ENCODE measurements at places on chromosomes 2 and 18.

GRCh38 chr2:68764806-68765311 is 30.2 kb downstream of the ARHGAP25 start:
- DNase-seq = no peak

DNA sequence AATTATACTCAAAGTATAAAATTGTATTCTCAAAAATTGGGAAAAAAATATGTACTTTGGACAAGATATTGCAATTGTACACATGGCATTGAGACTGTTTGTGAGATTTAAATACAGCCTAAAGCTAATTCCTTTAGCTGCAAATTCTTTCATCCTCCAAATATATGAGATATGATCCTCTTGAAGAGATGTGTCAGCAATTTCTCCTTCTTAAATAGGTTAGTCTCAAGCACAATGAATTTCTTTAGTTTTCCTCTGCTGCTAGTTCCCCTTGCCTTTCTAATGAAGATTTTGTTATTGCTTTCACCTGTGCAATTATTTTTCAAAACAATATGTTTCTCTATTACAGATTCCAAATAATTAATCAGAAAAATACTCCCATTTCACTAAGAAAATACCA is 153.4 kb upstream of the GULP1 start:
- no peak for DNase-seq

DNA sequence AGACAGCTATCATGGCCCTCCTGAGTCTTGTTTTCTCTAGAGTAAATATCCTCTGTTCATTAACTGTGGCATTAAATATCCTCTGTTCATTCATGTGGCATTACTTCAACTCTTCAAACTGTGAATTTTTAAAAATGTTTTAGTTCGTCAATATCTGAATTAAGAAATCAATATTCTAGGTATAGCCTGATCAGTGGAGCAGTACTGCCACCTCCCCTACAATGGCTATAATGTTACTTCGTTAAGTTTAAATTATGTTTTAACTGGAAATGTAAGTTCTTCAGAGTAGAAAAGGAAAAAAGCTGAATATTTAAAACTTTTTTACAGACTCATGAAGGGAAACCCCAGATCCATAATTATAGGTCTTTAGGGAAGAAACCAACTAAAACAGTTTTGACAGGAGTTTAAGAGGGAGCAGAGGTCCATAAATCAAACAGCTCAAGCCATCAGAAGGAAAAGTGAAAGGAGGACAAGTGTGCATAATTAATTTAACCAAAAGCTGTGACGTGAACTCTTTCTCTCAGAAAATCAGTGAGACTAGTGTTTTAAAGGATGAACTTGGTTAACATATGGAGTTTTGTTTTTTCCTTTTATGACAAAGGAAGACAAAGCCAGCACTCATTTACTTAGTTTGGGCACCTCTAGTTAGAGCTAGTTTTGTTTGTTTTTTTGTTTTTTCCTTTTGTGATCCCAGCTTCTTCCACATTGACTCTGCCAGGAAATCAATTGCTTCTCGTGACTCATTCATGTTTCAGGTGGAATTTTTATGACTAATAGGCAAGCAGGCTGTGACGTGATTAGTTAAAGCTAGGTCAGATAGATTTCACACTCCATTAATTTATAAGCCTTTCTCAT is 44.9 kb downstream of the RBBP8 start:
- DNase-seq = no peak

GRCh38 chr2:19850056-19851050 is 51.4 kb downstream of the TTC32 start:
- DNase-seq = no peak

- no peak for DNase-seq
Measured at GRCh38 chr18:21342372-21342771, 100.3 kb downstream of the GREB1L start.

DNA sequence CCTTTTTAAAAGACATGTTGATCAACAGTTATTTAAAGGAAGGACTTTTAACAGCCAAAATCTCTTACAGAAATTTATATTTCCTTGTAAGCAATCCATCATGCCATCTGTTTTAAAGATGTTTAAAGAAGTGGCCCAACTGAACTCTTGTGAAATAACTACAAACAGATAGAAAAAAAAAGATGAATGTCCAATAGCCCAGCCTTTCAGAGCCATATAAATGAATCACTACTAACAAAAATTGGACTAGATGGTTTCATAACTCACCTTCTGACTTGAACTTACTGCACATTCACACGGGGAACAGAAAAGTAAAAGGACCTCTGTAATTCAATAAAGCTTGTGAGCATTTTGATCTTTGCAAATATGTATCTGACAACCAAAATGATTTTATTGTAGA is 319.0 kb upstream of the CHAC2 start:
- DNase-seq = no peak

DNA sequence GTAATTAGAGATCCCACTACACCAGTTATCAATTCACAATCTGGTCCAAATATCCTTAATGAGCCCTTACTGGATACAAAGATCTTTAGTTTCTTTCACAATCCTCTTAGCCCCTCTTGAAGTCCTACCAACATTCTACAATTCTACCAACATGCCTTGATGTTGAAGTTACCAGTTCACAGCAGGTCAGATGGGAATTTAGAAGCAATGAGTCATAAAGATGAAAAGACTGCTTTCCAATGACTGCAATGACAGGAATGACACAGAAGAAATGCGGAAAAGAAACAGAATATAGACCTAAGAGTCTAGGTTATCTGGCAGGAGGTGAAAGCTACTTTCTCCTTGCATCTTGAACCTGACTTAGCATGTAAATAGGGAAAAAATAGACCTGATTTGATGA is 24.5 kb downstream of the RTTN start:
- DNase-seq = no peak

DNA sequence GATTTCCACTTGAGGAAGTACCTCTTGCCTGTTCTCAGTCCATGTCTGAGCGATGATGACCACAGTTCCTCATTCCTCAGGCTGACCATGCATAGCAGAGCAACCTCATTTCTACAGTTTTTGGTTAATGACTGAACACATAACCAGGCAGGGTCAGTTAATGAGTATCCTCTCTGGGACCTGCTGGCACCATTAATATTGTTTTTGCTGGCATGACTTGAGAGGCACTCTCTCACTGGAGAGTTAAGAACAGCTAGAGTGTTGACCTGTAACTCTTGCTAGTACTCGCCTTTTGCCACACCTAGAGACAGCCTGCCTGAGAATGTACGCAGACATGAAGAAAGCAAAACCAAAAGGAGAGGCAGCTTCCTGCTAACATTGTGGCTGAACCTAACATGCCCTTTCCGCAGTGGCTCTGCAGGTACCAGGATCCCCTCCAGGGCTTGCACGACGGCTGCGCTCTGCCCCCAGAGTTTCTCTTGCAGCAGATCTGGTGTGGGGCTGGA is 23.9 kb downstream of the PECR start:
- peak; percentile 8 for DNase-seq

- no peak for DNase-seq
Measured at GRCh38 chr2:100960688-100961087, 41.4 kb upstream of the RPL31 start.

DNA sequence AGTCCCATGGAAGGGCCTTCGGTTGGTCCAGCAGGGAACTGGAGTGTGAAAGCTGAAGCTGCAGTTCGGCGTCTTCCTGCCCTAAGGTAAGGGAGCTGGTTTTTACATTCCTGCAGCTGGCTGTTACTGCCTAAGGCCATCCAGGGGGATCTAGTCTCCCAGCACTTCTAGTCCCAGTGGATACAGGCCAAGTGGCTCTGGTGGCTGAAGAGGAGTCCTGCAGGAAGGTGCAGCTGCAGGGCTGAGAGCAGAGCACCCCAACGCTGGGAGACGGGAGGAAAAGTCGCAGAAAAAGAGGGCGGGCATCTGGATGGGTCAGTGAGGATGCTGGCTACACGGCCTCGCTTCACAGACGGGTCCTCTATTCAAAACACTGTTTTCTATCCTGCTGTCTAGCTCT is 225.0 kb upstream of the HS6ST1 start:
- DNase-seq = no peak

GRCh38 chr2:105249181-105249580 is 7.6 kb downstream of the GPR45 start:
- DNase-seq = no peak

GRCh38 chr2:73203055-73203681 is 794 bp downstream of the NOTO start:
- DNase-seq = no peak

DNA sequence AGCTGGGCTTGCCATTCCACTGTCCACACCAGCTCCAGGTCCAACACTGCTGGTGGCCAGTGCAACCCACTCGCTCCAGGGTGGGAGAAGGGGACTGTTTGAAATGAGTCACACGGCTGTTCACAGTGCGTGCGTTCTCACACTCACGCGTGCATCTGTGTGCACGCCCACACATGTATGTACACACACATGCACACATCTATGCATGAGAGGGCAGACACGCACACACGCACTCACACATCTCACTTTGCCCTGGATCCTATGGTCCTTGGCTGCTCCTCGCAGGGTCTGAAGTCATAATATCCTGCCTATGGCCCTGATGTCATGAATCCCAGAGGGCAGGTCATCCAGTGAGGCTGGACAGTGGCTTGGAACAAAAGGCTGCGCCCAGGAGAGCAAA is 182.8 kb downstream of the EIPR1 start:
- no peak for DNase-seq

DNA sequence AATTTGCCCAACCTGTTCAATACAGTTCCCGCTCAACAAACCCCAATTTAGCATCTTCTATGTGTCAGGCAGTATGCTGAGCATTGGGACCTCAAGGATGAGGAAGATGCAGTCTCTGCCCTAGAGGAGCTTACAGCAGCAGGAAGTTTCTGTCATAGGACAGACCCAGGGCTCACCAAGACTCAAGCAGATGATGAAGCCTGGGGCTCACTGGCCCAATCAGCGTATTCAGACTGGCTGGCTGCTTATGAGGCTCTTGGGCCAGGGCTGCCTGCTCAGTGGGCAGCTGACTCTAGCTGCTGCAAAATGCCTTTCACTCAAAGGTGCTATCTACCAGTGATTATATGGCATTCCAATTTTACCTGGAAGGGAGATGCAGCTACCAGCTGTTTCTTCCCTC is 2.1 kb downstream of the FAM178B start:
- no peak for DNase-seq

GRCh38 chr2:11808016-11808400 is 61.6 kb downstream of the LPIN1 start:
- no peak for DNase-seq

DNA sequence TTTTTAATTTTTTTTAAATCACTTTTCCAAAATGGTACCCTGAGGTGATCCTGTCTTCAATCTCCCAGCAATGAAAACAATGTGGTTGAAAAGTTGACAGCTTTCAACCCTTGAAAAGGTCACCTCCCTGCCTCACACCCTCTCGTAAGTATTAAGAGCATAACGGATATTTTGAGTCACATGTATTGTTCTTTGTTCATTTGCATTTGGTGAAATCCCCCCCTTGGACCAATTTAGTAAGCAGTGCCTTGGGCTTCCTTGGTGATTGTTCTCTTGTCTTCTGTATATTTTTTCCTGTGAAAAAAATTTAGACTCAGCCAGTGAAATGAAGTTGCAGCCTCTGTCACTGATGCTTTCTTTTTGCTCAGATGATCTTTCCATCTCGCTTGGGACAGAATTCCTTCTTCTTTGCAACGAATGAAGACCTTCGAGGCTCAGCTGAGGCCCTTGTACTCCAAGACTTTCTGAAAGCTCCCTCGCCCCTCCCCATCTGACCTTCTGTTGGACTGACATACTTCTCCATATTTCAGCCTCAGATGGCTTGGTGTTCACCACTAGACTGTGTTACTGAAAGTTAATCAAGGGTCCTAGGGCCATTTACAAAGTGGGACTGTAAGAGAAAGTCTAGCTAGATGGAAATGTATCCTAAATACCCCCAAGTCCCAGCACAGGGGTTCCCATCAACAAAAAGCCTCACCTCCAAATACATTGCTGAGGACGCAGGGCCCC is 158.4 kb downstream of the BCL2 start:
- peak; percentile 15 for DNase-seq

- peak; percentile 34 for DNase-seq
Measured at GRCh38 chr2:105857076-105857740, 112.5 kb downstream of the NCK2 start.

- DNase-seq = no peak
Measured at GRCh38 chr2:186691231-186691630, 2.6 kb upstream of the FAM171B start.

DNA sequence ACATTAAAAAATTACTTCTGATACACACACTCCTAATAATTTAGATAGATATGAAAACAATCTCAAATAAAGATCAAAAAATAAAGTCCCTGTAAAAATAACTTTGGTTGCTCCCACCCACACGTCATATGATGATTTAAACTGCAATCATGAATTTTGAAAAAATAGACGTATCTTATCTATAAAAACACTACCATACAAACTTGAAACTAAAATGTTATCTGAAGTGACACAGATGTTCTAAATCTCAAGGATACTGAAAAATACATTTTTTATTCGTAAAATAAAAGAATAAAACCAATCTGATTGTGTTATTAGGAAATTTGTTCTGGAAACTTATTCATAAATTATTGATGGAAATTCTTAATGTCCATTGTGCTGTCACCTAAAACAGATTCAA is 8.1 kb upstream of the BOLA3 start:
- no peak for DNase-seq

DNA sequence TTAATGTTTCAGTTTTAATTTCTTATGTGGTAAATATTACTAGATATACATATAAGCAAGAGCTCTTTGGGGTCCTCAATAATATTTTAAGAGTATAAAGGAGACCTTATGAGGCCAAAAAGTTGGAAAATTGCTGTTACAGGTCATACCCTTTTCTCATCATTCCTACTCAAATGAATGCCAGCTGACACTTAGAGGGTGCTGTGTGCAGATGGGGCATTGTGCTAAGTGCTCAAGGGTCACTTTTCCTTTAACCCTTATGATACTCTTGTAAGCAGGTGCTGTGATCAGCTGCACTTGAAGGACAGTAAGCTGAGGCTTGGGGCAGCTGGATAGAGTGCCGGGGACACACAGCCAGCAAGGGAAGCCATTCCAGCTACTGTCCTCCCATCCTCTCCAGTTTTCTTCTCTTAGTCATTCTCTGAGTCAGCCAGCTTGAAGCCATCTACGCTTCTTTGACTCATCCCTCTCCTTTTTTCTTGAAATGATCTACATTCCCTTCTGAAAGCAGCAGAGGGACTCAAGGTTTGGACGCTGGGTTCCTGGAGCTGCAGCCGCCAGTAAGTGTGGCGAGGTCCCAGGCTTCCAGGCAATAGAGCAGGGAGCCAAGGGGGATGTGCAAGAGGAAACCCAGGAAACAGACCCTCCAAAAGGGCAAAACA is 42.0 kb upstream of the CREB1 start:
- no peak for DNase-seq

DNA sequence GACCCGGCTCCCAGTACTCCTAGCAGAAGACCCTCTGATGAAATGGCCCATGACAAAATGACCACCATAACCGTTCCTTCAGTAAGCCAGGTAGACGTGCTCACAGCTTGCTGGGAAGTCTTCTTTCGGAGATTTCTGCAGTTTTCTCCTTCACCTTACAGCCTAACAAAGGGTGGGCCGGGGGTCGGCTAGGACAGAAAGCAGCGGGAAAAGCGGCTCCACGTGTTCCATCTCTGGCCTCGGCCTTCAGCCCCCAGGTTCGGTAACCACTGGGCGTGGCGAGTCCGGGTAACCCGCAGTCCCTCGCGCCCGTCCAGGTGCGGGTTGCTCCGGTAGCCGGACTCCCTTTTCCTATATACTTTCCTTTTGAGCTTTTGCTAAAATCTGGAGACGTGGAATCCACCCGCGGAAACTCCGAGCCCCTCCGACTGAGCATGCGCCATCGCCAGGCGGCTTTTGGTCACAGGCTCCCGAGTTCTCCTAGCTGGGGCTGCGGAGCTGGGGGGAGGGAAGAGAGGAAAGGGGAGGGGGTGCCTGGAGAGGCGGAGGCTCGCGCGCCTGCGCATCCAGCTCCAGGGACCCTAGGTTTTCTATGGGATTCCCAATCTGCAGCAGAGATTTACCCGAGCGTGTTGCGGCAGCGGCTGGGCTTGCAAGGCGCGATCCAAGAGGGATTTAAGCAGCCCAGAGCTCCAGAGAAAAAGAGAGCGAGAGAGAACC is at the start of gene VSNL1:
Gene VSNL1, plus strand, starts transcription at position 604 of the 720 bp plus-strand sequence. CDS start 51,379 bp downstream, outside the sequence.
- DNase-seq = no peak

Data from effector memory CD4-positive, alpha-beta T cell (primary cell).